ENCODE measurements at places on chromosomes 16 and 17.

GRCh38 chr17:28057731-28058246, 15.3 kb downstream of the NLK start:
- no peak for DNase-seq

- no peak for DNase-seq
Measured at GRCh38 chr17:77428020-77428748, 287.4 kb downstream of the SEC14L1 start.

DNA sequence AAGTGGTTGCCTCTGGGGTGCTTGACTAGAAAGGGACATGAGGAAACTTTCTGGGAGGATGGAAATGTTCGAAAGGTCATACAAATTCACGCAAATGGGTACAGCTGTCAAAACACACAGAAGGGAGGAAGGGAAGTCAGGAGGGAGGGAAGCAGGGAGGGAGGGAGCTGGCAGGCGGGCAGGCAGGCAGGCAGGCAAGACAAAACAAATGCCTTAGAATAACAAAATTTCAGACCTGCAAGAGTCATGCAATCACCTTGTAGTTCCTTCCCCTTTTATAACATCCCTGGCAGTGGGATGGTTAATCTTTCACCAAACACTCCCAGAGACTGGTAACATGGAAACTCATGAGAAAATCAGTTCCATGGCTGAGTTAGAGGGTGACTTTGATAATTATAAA, 189.2 kb downstream of the STX8 start:
- no peak for DNase-seq

DNA sequence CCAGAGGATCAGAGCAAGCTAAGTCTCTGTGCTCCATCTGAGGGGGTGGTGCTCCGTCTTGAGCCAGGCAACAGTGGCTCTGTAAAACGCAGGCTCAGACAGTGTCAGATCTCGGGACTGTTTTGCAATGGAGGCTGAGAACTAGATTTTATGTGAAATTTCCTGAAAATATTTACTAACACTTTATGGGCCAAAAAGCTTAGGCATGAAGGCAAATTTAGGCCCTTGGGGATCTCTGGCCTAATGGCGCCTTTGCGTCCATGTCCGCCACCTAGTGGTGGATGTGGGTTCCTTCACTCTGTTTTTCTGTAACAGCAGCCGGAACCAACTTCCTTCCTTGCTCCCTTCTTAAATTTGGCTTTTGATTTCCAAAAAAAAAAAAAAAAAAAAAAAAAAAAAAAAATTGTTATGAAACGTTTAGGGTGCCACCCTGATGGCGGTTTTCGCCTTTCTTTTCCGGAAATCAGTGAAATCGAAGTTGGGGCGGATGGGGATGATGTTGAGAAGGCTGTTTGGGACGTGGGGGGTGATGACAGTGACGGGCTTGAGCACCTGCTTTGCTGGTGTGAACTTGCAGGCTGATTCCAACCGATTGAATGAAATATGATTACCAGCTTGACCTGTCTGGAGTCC, 14.0 kb upstream of the ELAC2 start:
- DNase-seq: peak; percentile 9

- no peak for DNase-seq
Measured at GRCh38 chr17:10803350-10803749, 549 bp downstream of the TMEM238L start.

DNA sequence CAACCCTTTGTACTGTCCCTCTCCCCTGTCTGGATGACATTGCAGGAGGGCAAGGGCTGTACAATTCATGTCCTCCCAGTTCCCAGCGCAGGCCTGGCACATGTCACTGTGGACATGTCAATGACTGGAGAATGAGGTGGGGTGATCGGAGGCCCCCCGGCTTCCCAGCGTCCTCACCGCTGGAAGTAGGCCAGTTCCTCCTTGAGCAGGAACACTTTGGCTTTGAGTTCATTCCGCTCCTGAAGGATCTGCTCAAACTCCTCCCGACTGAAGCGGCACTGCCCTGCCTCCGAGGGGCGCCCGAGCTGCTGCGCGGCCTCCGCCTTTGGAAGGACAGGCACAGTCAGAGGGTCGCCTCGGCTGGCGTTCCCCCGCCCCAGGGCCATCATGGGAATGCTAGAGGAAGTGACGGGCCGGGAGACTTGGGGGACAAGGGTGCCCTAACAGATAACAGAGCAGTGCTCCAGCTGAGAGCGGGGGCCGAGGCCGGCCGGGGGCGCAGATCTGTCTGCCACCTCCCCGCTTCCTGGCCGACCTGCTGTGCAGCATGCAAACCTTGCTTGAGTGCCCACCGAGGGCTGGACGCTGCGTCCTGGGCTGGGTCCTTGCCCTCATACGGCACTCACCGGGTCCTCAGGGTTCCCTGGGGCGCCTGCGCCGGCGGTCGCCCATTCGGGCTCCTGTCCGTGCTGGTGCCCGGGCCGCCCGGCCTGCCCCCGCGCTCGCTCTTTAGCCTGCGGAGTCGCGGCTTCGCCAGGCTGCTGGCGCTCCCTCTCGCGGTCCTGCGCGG, 1.3 kb downstream of the RILP start:
- no peak for DNase-seq

- DNase-seq: no peak
Measured at GRCh38 chr16:17538927-17539326, 68.2 kb upstream of the XYLT1 start.

Measured in NCI-H524 (cell line).